GM12865 (cell line): ENCODE measurements at places on chromosomes 7 and 10.

- no peak for DNase-seq
Measured at GRCh38 chr10:52391927-52392602, 78.0 kb downstream of the DKK1 start.

DNA sequence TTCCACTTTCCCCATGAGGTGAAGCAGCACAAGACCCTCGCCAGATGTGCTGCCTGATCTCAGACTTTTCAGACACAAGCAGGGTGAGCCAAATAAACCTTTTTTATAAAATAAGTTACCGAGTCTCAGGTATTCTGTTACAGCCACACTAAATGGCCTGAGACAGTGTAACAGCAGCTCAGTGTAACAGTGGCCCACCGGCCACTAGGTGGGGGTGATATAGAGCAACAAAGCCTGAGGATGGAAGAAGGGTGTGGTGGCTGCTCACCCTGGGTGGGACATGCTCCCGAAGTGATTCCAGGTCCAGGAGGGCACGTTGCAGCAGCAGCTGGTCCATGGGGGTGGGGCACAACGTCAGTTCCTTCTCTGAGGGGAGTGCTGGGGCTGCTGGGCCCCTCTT, 44.6 kb downstream of the BMS1 start:
- DNase-seq = no peak

- no peak for DNase-seq
Measured at GRCh38 chr7:45125193-45125904, 13.9 kb upstream of the TBRG4 start.

GRCh38 chr7:141695803-141696289, 6.1 kb downstream of the DENND11 start:
- no peak for DNase-seq

GRCh38 chr10:91665842-91666241, 33.0 kb upstream of the PPP1R3C start:
- DNase-seq = no peak

- peak; percentile 49 for DNase-seq
Measured at GRCh38 chr7:17152721-17153120, 145.7 kb upstream of the AHR start.

DNA sequence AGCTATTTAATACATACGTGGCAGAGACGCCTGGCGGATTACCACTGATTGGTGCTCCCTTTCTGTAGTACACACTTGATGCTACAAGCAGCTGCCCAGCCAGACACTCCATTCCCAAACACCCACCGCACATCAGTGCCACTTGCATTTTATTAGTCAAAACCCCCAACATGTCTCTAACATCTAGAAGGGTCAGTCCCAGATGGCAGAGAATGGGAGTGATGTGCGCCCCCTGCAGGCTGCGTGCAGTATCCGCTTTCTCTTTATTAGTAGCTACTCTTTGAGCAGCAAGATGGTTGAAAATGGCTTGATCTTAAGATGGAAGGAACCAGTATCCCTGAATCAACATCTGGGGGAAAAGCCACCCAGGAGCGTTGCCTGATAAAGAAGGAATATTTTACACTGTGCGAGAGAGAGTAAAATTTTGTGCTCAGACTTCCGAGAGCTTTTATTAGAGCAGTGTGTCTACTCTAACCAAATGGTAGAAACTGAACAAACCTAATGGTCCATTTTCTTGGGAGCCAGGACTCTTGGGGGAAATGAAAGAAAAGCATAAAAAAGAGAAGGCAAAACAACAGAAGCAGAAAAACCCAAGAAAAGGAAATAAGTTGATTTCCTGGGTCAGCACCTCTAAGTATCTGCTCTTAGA, 78.3 kb downstream of the ST8SIA6 start:
- peak; percentile 46 for DNase-seq

GRCh38 chr10:83476211-83476610, 663.1 kb upstream of the GHITM start:
- no peak for DNase-seq

DNA sequence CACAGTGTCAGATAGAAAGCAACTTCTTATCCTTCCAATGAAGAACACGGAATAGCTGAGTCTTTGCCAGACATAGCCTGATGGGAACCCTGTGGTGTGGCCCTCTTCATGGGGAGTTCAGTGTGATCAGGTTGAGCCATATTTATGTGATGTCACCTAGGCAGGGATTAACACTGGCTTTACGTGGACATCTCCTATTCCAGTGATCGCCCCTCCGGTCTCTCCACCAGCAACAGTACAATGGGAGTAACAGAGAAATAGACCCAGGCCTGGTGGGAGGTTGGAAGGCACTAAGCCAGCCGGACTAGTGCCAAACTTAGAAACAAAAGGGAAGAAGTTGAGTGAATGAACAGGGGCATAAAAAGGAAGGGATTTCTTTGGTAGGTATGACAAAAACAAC, 358.1 kb downstream of the PRPF18 start:
- DNase-seq = no peak

- no peak for DNase-seq
Measured at GRCh38 chr7:79471699-79472098, 18.2 kb upstream of the MAGI2 start.

DNA sequence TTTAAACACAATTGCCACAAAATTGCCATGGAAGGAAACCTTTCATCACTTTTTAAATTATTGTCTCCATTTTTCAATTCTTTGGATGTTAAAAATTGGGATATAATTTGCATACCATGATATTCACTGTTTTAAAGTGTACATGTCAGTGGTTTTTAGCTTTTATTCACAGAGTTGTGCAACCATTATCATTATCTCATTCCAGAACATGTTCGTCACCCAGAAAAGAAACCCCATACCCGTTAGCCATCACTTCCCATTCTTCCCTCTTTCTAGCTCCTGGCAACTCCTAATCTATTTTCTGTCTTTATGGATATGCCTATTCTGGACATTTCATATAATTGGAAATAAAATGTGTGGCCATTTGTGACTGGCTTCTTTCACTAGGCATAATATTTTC, 260.3 kb upstream of the FERD3L start:
- no peak for DNase-seq
